ENCODE measurements at places on chromosomes 13 and 19.

- no peak for DNase-seq
Observed at GRCh38 chr19:15633082-15633835, 7.4 kb upstream of the CYP4F3 start.

- DNase-seq, result no peak
Observed at GRCh38 chr13:39039041-39039440, 785 bp downstream of the NHLRC3 start.

DNA sequence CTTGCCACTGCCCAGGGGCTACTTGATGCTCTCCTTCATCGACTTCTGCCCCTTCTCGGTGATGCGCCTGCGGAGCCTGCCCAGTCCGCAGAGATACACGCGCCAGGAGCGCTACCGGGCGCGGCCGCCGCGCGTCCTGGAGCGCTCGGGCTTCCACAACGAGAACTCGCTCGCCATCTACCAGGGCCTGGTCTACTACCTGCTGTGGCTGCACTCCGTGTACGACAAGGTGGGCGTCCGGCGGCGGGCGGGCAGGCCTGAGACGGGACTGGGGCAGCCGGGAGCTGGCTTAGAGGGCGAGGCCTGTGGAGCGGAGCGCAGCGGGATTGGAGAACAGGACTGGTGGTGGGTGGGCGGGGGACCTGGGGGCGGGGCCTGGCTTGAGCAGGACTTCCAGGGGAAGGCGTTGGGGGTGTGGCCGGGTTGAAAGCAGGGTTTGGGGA lies 12.7 kb upstream of the PSMD8 start:
- peak; percentile 48 for DNase-seq

DNA sequence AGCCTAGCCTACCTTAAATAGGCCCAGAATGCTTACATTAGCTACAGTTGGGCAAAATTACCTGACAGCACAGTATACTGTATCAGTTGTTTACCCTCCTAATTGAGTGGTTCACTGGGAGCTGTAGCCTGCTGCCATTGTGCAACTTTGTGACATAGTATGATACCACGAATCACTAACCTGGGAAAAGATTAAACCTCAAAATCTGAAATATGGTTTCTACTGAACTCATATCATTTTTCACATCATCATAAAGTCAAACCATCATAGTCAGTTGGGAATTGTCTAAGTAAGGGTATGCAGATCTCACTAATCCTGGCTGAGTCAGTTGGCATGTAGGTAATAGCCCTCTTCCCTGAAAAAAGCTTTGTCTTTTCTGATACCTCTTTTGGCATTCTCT lies 9.2 kb downstream of the PAN3 start:
- no peak for DNase-seq

All from T-helper 9 cell (primary cell).